ENCODE measurements at places on chromosomes 11 and 22. TPM values are rescaled to one million over a fixed set of nuclear protein-coding genes. Genes with fewer than 3 reads are reported as not detected.

GRCh38 chr11:10579700-10580099 lies 11.2 kb upstream of the LYVE1 start:
- no peak overlapping the region for H3K4me3 ChIP-seq
- H3K4me1 ChIP-seq: peaks cover 16% of the 10 kb centered on the region
- no peak overlapping the region for H3K27ac ChIP-seq
- H3K27me3 ChIP-seq: peaks cover 20% of the 10 kb centered on the region

The LGR4 gene
- not detected for total RNA-seq

DNA sequence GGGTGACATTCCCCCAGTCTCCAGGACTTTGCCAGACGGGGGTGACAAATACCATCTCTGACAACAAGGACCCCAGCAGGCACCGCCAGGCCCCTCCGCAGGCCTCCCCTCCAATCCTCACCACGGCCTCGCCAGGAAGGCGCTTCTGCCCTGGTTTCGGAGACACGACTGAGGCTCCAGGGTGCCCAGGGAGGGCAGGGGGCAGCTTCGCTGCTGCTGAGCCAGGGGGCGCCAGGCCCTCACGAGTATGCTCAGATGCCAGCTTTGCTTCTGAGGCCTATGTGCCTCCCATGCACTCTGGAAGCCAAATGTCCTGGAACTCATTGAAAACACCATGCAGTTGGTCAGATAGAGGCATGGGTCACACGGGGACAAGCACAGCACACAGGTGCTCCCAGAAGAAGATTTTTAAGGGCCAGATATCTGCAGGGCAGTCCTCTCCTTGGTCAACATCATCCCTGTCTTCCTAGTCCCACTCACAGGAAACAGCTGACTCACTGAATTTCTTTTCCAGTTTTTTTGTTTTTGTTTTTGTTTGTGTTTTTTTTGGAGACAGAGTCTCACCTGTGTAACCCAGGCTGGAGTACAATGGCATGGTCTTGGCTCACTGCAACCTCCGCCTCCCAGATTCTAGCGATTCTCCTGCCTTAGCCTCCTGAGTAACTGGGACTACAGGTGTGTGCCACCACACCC lies 19.9 kb downstream of the BID start:
- no peaks in the 10 kb centered on the region for H3K36me3 ChIP-seq
- H3K27me3 ChIP-seq: no peaks in the 10 kb centered on the region
- H3K4me1 ChIP-seq: no peaks in the 10 kb centered on the region
- DNase-seq: peak; percentile 36
- no peak overlapping the region for H3K27ac ChIP-seq

DNA sequence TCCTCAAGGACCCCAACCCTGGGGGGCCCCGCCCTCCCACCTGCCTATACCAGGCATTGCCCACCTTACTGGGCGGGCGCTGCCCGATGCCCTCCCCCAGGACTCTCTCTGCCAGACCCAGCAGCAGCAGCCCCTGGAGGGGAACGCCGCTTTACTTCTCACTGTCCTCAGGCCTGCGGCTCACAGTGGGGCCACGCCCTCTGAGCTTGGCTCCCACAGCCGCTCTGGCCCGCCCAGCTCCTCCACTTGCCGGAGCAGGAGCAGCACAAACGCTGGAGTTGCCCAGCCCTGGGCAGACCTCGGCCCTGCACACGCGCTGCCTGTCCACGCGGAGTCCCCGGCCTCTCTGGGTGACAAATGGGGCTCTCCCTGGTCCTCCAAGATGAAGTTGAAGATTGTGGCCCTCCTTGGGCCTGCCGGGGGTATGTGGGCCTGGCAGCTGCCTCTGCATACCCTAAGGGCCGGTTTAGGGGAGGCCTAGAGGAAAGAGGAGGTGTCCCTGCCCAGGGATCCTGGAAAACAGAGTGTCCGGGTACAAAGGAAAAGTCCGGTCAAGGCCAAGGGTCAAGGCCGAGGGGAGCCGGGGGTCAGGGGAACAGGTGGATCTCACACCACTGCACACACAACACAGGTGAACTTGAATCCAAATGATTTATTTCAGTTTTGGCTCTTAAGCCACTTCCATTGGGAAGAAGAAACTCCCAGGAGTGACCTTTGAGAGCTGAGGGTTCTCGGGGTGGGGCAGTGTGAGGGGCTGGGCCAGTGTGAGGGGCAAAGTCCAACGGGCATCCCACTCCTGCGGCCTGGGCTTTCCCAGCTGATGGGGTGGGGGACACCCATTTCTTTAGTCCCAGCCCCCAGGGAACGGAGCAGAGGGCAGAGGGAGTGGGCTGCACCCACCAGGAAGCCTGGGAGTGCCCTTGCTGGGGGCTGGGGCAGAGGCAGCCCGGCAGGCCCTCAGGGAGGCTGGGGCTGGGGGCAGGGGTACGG lies 674 bp upstream of the BAIAP2L2 start:
- DNase-seq: no peak
- H3K36me3 ChIP-seq: peaks cover 5% of the 10 kb centered on the region
- H3K4me3 ChIP-seq: no peak overlapping the region
- peaks cover 8% of the 10 kb centered on the region for H3K4me1 ChIP-seq

The AGBL2 gene
- total RNA-seq: 5.9 TPM

DNA sequence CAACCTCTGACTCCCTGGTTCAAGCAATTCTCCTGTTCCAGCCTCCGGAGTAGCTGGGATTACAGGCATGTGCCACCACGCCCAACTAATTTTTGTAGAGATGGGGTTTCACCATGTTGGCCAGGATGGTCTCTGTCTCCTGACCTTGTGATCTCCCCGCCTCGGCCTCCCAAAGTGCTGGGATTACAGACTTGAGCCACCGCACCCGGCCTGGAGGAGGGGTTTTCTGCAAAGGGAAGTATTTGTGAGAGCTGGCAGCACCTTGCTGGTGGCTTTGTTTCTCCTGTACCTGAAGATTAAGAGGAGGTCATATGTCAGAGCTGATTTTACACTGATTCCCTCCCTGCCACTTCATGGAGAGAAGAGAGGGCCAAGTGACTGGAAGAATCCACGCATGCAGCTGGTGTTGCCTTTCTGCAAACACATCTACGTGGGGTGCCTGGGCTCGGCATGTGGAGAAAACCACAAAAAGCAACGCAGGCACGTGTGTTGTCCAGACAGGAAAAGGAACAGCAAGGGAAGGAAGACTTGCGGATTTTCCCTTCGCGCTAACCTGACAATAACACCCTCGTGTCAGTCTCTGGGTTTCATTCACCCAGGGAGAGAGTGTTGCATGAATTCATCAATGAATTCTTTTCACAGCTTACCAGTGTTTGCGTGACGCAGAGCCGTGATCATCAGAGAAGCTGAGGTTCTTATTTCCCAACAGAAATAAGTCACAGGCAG lies 61.9 kb downstream of the TSPAN18 start:
- H3K27me3 ChIP-seq: no peaks in the 10 kb centered on the region
- no peak overlapping the region for H3K27ac ChIP-seq
- no peaks in the 10 kb centered on the region for H3K36me3 ChIP-seq
- H3K4me3 ChIP-seq: no peak overlapping the region

DNA sequence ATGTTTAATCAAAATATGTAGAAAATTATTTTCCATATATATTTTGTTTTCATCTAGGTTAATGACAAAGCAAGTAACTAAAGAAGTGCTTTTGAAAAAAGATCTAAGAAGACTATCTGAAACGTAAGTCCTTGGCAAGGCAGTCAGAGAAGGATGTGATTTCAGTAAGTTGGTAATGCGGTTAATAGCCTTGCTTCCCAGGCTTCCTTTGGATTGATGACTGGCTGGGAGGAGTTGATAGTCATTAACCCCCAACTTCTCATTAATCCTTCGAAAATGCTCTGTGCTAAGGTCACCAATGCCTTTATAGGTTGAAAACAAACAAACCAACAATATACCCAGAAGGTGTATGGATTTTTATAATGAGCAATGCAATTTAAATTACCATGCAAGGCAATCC lies 1326.5 kb downstream of the LRRC4C start:
- no peaks in the 10 kb centered on the region for H3K4me1 ChIP-seq
- no peaks in the 10 kb centered on the region for H3K27me3 ChIP-seq
- H3K36me3 ChIP-seq: no peaks in the 10 kb centered on the region
- no peak for DNase-seq
- H3K4me3 ChIP-seq: no peak overlapping the region
- H3K27ac ChIP-seq: no peak overlapping the region

- H3K4me1 ChIP-seq: peaks cover 14% of the 10 kb centered on the region
- no peak overlapping the region for H3K4me3 ChIP-seq
- no peak for DNase-seq
- H3K36me3 ChIP-seq: peaks cover 3% of the 10 kb centered on the region
- no peak overlapping the region for H3K27ac ChIP-seq
- H3K27me3 ChIP-seq: no peaks in the 10 kb centered on the region
Observed at GRCh38 chr11:128180441-128181087, 406.8 kb downstream of the ETS1 start.

- H3K27me3 ChIP-seq: peaks cover 66% of the 10 kb centered on the region
- peak overlapping the region; percentile 82 for H3K4me3 ChIP-seq
- peak overlapping the region; percentile 69 for H3K27ac ChIP-seq
- peaks cover 19% of the 10 kb centered on the region for H3K4me1 ChIP-seq
Observed at GRCh38 chr11:76782531-76783293, 444 bp upstream of the TSKU start.

DNA sequence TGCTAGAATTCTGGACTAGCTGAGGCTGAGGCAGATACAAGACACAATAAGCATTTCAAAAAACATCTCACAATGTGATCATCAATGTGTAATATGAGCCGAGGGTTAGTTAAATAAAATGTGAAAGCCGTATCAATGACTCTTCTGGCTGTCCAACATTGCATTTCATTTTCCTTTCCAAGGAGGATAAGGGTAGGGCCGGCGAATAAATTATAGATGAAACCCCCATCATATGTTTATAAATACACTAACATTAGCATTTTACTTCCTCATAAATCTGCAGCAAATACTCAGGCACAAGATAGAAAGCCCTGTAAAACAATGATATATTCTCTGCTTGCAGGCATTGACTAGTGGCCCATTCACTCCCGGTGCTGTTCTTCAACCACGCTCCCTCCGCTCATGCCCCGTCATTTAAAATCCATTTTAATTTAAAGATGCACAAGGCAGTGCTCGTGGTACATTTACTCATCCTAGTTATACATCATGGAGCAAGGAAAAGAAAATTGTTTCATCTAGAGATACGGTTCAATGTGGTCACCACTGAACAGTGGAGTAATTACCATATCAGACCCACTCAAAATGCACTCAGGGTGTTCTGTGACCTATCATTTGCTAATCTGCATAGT lies 59.9 kb upstream of the RCN1 start:
- no peak for DNase-seq
- H3K4me3 ChIP-seq: no peak overlapping the region
- H3K27ac ChIP-seq: no peak overlapping the region
- H3K4me1 ChIP-seq: peaks cover 4% of the 10 kb centered on the region

GRCh38 chr22:27474711-27475547 lies 326.6 kb downstream of the MN1 start:
- DNase-seq: no peak
- H3K4me3 ChIP-seq: no peak overlapping the region
- H3K27ac ChIP-seq: no peak overlapping the region
- no peaks in the 10 kb centered on the region for H3K36me3 ChIP-seq
- H3K4me1 ChIP-seq: no peaks in the 10 kb centered on the region

- no peak overlapping the region for H3K4me3 ChIP-seq
- H3K27ac ChIP-seq: no peak overlapping the region
- no peaks in the 10 kb centered on the region for H3K4me1 ChIP-seq
- no peaks in the 10 kb centered on the region for H3K36me3 ChIP-seq
Observed at GRCh38 chr11:40338739-40339138, 1120.7 kb downstream of the LRRC4C start.

The PRODH gene
- 0.35 TPM for total RNA-seq

- peaks cover 24% of the 10 kb centered on the region for H3K27me3 ChIP-seq
- H3K36me3 ChIP-seq: no peaks in the 10 kb centered on the region
- no peak overlapping the region for H3K4me3 ChIP-seq
- H3K27ac ChIP-seq: no peak overlapping the region
- H3K4me1 ChIP-seq: no peaks in the 10 kb centered on the region
- no peak for DNase-seq
Observed at GRCh38 chr11:127003260-127003981, 2.9 kb upstream of the KIRREL3 start.

DNA sequence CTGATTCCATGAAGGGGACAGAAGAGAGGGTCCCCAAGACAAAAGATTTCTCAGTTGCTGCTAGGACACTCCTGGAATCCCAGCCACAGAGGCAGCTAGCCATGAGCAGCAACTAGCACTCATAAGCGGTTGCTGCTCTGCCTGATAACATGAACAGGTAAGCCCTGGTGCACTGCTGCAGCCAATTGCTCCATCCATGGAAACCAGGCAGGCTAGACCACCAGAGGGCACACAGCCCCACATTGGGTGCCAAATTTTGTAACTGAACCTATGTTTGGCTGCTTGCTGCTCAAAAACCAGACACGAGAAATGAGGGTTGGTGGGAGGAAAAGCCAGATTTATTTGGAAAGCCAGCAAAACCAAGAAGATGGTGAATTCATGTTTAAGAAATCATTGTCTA lies 21.9 kb upstream of the QSER1 start:
- no peaks in the 10 kb centered on the region for H3K36me3 ChIP-seq
- peaks cover 28% of the 10 kb centered on the region for H3K27me3 ChIP-seq
- DNase-seq: peak; percentile 24
- no peak overlapping the region for H3K27ac ChIP-seq
- H3K4me1 ChIP-seq: no peaks in the 10 kb centered on the region

The KCNK4 gene
- not detected for total RNA-seq

GRCh38 chr22:19996694-19997384 lies 19.8 kb downstream of the ARVCF start:
- no peaks in the 10 kb centered on the region for H3K4me1 ChIP-seq
- no peak overlapping the region for H3K27ac ChIP-seq
- H3K36me3 ChIP-seq: no peaks in the 10 kb centered on the region
- peaks cover 3% of the 10 kb centered on the region for H3K27me3 ChIP-seq
- DNase-seq: no peak

The OR51I1 gene
- not detected for total RNA-seq

The RIMBP3B gene
- total RNA-seq: 0.81 TPM

GRCh38 chr22:33300165-33300564 lies 242.0 kb upstream of the SYN3 start:
- DNase-seq: no peak
- no peaks in the 10 kb centered on the region for H3K27me3 ChIP-seq
- no peaks in the 10 kb centered on the region for H3K4me1 ChIP-seq

GRCh38 chr11:92964471-92964870 lies 5.0 kb upstream of the MTNR1B start:
- H3K4me3 ChIP-seq: no peak overlapping the region
- no peaks in the 10 kb centered on the region for H3K4me1 ChIP-seq
- DNase-seq: no peak
- H3K36me3 ChIP-seq: no peaks in the 10 kb centered on the region
- no peak overlapping the region for H3K27ac ChIP-seq
- peaks cover 2% of the 10 kb centered on the region for H3K27me3 ChIP-seq

The HTR3A gene
- not detected for total RNA-seq

The OR51E1 gene
- not detected for total RNA-seq

DNA sequence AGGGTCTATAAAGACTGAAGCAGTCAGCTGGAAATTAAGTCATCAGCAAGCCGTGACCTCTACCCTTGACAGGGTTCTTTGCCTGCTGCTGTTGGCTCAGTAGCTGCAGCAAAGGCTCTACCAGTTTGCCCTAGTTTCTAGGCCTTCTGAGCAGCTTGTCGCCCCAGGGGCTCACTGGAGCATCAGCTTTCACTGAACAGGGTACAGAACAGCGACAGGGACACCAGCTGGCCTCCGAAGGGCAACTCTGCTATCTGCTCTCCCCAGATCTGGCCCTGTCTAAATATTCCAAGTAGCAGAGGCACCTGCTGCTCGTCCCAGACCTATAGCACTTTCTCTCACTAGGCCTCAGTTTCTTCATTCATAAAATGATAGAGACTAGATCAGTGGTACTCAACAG lies 42.4 kb downstream of the SMCO4 start:
- H3K27ac ChIP-seq: no peak overlapping the region
- no peak for DNase-seq
- H3K36me3 ChIP-seq: peaks cover 40% of the 10 kb centered on the region
- no peaks in the 10 kb centered on the region for H3K27me3 ChIP-seq

The FGF4 gene
- total RNA-seq: not detected
